ENCODE measurements at places on chromosomes 7 and 10. TPM values are rescaled to one million over a fixed set of nuclear protein-coding genes. Genes with fewer than 3 reads are reported as not detected.

Gene DNMBP
- 11.8 TPM for total RNA-seq

Gene SLC39A12
- total RNA-seq: not detected

DNA sequence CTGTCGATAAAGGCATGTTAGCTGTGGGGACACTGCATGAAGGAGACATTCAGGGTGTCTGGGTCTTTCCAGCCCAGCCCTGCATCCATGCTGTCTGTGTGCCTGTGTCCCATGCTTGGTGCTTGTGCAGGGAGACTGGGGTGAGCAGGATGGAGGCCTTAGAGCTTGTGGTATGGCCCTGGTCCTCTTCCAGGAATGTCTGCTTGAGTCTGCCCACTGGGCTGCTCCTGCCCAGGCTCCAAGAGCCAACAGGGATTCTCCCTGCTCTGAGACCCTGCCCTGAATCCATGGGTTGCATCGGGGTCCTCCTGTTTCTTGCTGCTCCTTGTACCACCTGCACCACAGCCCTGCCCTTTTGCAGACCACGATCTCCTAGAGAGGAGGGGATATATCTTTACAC, 31.4 kb upstream of the ARHGAP22 start:
- DNase-seq: no peak

- peak; percentile 84 for DNase-seq
Measured at GRCh38 chr7:51263631-51264484, 52.8 kb downstream of the COBL start.

GRCh38 chr7:30635798-30636197, 41.1 kb downstream of the GARS1 start:
- no peak for DNase-seq

DNA sequence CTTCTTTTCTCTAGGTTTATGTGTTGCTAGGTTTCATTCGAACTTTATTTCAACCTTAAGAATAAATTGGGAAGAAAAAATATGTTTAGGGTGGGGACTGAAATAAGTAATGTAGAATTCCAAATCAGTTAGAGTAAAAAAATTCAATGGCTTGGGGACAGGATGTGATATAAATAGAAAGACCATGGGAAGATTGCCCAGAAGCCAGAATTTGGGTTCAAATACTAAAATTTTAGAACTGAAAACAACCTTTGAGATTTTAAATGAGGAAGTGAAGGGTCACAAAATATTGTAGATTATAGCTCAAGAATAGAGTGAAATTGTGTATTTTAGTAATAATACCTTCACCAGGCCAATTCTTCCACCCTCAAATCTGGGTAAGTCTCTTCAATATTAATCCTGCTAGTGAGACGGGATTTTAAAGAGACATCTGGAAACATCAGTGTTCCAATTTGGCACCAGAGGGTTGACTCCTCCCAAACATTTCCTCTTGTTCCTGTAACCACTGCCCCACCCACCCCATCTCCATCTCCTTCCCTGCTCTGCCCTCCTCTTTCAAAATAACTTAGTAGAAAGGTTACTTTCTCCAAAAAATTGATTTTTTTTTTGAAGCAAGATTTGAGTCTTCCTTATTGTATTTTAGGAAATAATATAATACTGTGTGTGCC, 51.3 kb upstream of the FAM3C start:
- DNase-seq: no peak

DNA sequence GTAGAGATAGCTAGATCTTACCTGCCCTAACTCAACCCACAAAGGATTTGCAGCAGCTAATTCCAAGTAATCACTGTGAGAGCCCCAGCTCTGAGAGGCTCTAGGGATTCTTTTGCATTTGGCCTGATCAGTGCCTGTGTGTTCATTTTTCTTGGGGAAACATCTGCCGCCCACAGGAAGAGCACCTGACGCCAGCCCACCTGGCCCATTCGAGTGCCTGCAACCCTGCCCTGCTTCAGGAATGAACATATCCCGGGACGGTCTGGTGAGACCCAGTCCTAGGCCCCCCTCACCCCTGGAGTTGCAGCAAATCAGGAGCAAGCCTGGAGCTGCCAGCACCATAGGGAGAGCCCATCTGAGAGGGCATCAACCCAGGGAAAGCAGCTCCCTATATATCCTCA, 38.8 kb downstream of the GSDME start:
- no peak for DNase-seq

DNA sequence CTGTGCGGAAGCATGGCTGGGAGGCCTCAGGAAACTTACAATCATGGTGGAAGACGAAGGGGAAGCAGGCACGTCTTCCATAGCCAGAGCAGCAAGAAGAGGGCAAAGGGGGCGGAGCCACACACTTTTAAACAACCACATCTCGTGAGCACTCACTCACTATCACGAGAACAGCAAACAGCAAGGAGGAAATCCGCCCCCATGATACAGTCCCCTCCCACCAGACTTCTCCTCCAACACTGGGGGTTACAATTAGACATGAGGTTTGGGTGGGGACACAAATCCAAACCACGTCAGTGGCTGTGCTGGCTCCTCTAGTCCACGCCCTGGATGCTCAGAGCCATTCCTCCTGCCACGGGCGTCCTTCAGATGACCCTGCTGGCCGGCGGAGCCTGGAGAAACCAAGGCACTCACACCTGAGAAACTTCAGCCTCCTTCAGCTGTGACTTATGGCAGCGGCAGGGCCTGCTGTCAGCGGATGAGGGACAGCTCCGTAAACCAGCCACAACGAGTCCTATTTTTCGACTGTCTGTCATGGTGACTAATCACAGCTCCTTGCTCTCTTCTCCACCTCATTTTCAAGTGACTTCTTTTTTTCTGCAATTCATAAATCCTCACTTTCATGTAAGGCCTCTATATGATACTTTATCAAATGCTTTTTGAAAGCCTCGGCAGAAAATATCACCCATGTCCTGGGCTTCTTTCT, 167.9 kb upstream of the PFKP start:
- DNase-seq: no peak

DNA sequence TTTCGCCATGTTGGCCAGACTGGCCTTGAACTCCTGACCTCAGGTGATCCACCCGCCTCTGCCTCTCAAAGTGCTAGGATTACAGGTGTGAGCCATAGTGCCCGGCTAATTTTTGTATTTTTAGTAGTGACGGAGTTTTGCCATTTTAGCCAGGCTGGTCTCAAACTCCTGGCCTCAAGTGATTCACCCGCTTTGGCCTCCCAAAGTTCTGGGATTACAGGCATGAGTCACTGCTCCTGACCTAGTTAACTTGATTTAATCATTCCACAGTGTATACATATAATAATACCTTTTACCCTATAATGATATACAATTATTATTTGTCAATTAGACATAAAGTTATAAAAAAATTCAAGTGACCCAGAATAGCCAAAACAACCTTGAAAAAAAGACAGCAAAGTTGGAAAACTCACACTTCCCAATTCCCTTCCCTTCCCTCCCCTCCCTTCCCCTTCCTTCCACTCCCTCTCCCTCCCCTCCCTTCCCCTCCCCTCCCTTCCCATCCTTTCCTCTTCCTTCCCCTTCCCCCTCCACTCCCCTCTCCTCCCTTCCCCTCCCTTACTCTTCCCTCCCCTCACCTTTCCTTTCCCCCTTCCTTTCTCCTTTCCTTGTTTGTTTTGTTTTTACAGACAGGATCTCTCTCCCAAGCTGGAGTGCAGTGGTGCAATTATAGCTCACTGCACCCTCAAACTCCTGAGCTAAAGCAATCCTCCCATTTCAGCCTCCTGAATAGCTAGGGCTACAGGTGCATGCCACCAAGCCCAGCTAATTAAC, 14.8 kb upstream of the ZMIZ2 start:
- peak; percentile 83 for DNase-seq

- DNase-seq: no peak
Measured at GRCh38 chr7:30069096-30069867, 41.1 kb downstream of the PLEKHA8 start.

DNA sequence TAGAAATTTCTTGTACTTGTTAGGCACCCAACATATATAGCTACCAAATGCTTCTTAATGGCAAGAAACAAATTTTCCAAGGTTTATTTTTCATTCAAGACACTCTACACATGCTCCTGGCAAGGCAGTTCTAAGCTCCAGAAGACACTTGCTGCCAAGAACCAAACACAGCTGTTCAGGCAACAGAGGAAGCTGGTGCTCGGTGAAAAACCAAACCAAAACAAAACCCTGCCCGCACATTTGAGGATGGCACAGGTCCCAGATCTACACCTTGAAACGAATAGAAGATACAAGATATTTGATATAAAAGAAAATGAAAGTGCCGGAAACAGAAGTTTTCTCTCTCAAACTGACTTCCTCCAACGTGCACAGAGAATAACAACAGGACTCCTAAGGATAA, 4.9 kb upstream of the DNTT start:
- no peak for DNase-seq

- no peak for DNase-seq
Measured at GRCh38 chr7:110943701-110944345, 147.1 kb upstream of the LRRN3 start.

- DNase-seq: no peak
Measured at GRCh38 chr10:131766096-131766495, 134.7 kb upstream of the PPP2R2D start.

Data from PC-9 (cell line).